GM12891 (cell line): ENCODE measurements at places on chromosomes 1 and 21.

DNA sequence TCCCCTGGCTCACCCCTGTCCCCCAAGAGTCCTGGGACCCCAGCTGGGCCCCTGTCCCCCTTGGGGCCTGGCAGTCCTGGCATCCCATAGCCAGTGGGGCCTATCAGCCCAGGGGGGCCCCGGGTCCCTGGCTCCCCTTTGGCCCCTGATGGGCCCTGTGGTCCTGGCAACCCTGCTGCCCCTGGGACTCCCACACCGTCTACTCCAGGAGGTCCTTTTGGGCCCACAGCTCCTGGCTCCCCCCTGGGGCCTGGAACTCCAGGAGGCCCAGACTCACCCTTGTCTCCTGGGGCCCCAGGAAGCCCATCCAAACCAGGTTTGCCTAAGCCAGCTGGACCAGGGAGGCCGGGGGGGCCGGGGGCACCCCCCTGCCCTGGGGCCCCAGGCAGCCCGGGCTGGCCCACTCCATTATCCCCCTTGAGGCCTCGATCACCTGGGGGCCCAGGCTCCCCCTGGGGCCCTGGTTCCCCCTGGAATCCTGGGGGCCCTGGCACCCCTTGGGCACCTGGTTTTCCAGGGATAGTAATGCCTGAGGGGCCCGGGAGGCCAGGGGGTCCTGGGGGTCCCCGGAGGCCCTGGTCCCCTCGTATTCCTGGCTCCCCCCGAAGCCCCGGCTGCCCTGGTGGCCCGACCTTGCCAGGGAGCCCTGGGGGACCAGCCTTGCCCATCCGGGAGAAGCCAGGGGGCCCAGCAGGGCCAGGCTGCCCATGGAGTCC, 10.1 kb downstream of the ADPRS start:
- no peak for DNase-seq

DNA sequence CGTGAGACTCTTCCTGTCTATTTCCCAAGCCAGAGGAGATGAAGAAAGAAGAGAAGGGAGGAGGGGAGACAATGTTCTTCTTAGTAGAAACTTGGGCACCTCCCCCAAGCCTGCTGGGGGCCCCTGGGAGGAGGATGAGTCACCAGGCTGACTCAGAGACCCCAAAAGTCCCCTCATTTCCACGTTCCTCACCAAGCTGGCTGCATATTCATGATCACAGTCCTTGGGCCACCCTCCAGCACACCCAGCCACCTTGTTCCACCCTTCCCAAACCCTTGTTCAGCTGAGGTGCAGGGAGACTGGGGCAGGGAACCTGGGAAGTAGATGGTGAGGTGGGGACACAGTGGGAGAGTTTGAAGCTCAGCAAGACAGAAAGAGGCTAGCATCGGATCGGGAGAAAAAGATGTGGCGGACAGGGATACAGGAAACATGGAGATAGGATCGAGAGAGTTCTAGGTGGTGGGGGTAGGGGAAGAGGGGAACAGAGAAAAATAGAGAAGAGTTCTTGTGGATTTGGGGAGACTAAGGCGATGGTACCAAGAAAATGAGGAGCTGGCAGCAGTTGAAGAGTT, 712 bp downstream of the RAB13 start:
- no peak for DNase-seq

GRCh38 chr1:79614762-79615161, 608.2 kb upstream of the ADGRL4 start:
- no peak for DNase-seq

DNA sequence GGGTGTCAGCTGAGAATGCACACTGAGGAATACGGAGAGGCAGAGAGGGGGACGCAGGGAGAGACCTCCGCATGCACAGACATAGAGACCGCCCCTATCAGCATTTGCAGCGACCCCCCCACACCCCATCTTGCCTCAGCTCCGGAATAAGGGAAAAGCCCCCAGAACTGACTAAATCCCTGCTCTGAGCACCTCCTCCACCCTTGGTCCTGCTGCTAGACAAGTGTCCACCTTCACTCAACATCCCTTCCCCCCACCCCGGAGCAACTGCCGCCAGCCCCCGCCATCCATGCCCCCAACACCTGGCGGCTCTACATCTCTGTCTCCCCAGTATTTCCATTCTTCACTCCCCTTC, 769 bp downstream of the SV2A start:
- DNase-seq, result no peak

DNA sequence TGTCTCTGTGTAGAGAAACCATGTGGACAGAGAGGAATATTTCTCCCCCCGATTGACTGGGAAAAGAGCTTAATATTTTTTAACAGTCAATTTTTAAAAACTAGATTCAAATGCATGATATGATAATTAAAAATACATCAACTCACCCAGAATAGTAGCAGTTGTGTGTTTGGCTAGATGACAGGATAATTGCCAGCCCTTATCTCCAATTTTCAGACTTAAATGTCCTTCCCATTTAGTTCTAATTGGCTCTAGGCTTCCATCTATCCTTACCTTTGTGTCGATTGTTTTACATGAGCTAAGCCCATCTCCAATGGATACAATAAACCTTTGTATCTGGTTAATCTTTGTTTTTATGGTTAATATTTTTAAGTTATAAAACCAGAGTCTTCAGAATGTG, 23.9 kb upstream of the KIAA0040 start:
- DNase-seq, result no peak

GRCh38 chr1:223827193-223827663, 18.5 kb downstream of the TP53BP2 start:
- DNase-seq, result no peak
